ENCODE measurements at places on chromosomes 7 and 10. TPM values are rescaled to one million over a fixed set of nuclear protein-coding genes. Genes with fewer than 3 reads are reported as not detected.
A peak's percentile ranks its signal among the peaks of the same experiment; 100 is the strongest.

Gene GPRIN2
- not detected for total RNA-seq

- H3K27ac ChIP-seq, result no peak overlapping the region
- H3K4me3 ChIP-seq, result no peak overlapping the region
- H3K27me3 ChIP-seq, result peaks cover 24% of the 10 kb centered on the region
- H3K36me3 ChIP-seq, result no peaks in the 10 kb centered on the region
- no peak for DNase-seq
These were observed 9.4 kb upstream of the INPP5A start for GRCh38 chr10:132528064-132528691.

DNA sequence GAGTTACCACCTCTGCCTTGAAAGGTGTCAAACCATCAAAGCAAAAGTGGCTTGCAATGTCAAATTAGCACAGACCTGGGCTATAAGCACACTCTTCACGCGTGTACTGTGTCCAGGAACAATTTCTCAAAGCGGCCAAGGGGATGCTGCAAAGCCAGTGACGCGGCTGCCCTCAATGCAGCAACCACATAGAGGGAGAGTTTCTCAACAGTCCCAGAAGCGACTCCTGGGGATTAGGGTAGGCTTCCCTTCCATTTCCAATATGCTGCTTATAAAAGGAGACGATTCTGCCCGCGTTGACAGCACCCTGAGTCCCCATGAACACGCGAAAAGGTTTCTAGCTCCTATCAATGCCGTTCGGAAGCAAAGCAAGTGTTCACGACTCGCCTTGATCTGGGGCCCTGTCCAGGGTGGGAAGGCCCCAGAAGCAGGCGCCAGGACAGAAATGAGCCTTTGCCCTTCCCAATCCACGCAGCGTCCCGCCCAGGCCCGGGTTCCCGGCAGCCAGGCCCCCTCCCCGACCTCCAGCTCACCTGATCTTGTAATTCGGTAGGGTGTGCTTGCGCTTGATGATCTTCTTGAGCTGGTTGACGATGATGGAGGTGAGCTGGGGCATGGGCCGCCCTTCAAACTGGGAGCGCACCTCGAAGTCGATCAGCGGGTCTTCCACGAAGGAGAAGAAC, 1.3 kb downstream of the PDZD8 start:
- H3K27ac ChIP-seq, result peak overlapping the region; percentile 81
- peak; percentile 16 for DNase-seq
- H3K4me1 ChIP-seq, result peaks cover 35% of the 10 kb centered on the region
- peaks cover 19% of the 10 kb centered on the region for H3K27me3 ChIP-seq
- peaks cover 12% of the 10 kb centered on the region for H3K36me3 ChIP-seq

- no peak overlapping the region for H3K27ac ChIP-seq
- peaks cover 12% of the 10 kb centered on the region for H3K27me3 ChIP-seq
- no peak overlapping the region for H3K4me3 ChIP-seq
- DNase-seq, result no peak
- no peaks in the 10 kb centered on the region for H3K4me1 ChIP-seq
- H3K36me3 ChIP-seq, result no peaks in the 10 kb centered on the region
These were observed 102.0 kb downstream of the PKD1L1 start for GRCh38 chr7:47846138-47846836.

Gene HOXA13
- not detected for total RNA-seq

DNA sequence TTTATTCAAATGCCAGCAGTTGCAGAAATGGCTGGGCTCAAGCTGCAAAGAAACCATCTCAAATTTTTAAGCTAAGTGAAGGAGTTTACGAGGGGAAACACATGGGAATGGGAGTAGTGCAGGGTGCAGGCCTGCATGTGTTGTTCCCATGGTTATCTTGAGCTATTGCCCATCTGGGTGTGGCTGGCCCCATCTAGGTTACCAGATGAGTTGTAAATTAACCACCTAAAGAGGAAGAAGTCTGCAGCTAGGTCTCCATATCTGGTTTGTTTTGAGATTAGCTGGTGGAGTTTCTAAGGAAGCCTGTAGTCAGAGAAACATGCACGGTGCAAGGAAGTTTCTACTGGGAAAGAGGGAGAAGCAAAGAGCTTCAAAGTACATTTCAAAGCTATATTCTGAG, 23.3 kb upstream of the STEAP2 start:
- H3K4me3 ChIP-seq, result no peak overlapping the region
- no peaks in the 10 kb centered on the region for H3K4me1 ChIP-seq
- no peaks in the 10 kb centered on the region for H3K27me3 ChIP-seq
- no peak overlapping the region for H3K27ac ChIP-seq

GRCh38 chr7:54995610-54996363, 23.0 kb upstream of the EGFR start:
- peak; percentile 32 for DNase-seq
- peaks cover 4% of the 10 kb centered on the region for H3K36me3 ChIP-seq
- peaks cover 10% of the 10 kb centered on the region for H3K27me3 ChIP-seq
- H3K4me1 ChIP-seq, result peaks cover 26% of the 10 kb centered on the region
- H3K4me3 ChIP-seq, result peak overlapping the region; percentile 19
- H3K27ac ChIP-seq, result peak overlapping the region; percentile 70

DNA sequence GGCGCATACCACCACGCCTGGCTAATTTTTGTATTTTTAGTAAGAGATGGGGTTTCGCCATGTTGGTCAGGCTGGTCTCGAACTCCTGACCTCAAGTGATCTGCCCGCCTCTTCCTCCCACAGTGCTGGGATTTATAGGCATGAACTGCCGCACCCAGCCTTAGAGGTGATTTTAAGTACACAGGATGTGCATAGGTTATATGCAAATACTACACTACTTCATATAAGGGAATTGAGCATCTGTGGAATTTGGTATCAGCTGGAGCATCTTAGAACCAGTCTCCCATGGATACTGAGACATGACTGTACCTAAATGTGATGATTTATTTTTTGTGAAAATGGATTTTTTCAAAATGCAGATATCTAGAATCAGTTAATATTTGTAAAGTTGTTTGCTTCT, 21.1 kb downstream of the WAC start:
- no peaks in the 10 kb centered on the region for H3K27me3 ChIP-seq
- DNase-seq, result no peak
- H3K4me1 ChIP-seq, result peaks cover 63% of the 10 kb centered on the region
- H3K27ac ChIP-seq, result no peak overlapping the region
- no peak overlapping the region for H3K4me3 ChIP-seq

GRCh38 chr7:147096629-147097028, 980.0 kb downstream of the CNTNAP2 start:
- DNase-seq, result no peak
- H3K4me3 ChIP-seq, result no peak overlapping the region
- H3K27me3 ChIP-seq, result no peaks in the 10 kb centered on the region
- H3K27ac ChIP-seq, result no peak overlapping the region
- no peaks in the 10 kb centered on the region for H3K36me3 ChIP-seq
- H3K4me1 ChIP-seq, result no peaks in the 10 kb centered on the region

- no peak overlapping the region for H3K4me3 ChIP-seq
- no peaks in the 10 kb centered on the region for H3K27me3 ChIP-seq
- DNase-seq, result no peak
- no peaks in the 10 kb centered on the region for H3K36me3 ChIP-seq
- no peaks in the 10 kb centered on the region for H3K4me1 ChIP-seq
- no peak overlapping the region for H3K27ac ChIP-seq
These were observed 31.9 kb upstream of the INSYN2A start for GRCh38 chr10:127228195-127228787.

DNA sequence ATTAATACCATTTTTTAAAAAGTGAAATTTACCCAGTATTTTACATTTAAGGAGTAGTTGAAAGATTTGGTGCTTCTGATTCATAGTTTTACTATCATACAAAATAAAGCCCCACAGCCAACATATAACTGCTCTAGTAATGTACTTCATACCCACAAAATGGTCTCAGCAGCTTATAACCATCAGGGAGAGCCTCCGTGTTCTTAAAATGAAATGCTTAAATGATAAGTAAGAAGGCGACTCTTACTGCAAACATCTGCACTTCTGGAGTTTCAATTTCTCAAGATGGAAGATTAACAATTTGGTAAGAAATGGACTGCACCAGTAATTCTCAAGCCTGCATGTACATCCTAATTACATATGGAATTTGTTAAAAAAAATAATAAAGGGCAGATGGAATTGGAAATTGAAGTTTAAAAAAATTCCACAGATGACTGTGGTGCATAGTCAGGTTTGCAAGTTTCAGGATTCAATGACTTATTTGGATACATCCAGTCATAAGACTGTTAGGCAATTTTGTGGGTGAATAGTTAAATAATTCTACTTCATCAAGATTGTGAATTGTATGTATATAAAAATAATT, 461.0 kb downstream of the KIF20B start:
- DNase-seq, result no peak
- no peaks in the 10 kb centered on the region for H3K4me1 ChIP-seq
- H3K27me3 ChIP-seq, result no peaks in the 10 kb centered on the region
- H3K27ac ChIP-seq, result no peak overlapping the region

DNA sequence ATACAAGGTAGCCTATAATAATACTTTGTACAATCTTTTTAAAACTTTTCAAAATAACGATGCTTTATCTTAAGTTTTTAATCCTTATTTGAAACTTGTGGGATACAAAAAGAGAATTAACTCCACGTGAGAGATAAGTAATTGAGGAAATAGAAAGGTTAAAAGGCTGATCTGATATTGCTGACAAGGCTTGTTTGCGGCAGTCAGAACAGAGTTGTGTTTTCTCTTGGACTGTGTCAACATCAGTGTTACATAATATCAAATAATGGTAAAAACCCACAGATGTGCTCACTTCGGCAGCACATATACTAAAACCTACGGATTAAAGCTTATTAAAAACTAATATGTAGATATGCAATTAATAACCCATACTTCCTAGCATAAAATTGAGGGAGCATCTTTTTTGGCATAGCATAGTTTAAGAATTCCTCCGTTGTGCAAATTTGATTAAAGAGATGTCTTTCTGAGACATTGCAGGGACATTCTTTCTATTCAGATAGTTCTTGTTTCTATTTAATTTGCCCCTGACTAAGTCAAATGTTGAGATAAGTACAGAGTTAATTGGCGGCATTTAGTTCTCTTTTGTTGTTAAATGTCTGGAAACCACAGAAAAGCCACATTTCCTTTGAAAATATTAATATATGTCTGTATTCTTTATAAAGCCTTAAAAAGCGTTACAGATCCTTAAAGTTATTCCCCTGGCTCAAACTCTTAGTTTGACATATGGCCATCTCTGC, 63.3 kb downstream of the FAM185A start:
- H3K27ac ChIP-seq, result no peak overlapping the region
- peaks cover 3% of the 10 kb centered on the region for H3K36me3 ChIP-seq
- H3K4me1 ChIP-seq, result peaks cover 14% of the 10 kb centered on the region
- no peak for DNase-seq
- H3K27me3 ChIP-seq, result peaks cover under 1% of the 10 kb centered on the region
- H3K4me3 ChIP-seq, result no peak overlapping the region

Gene SUGCT
- total RNA-seq, result 0.93 TPM

DNA sequence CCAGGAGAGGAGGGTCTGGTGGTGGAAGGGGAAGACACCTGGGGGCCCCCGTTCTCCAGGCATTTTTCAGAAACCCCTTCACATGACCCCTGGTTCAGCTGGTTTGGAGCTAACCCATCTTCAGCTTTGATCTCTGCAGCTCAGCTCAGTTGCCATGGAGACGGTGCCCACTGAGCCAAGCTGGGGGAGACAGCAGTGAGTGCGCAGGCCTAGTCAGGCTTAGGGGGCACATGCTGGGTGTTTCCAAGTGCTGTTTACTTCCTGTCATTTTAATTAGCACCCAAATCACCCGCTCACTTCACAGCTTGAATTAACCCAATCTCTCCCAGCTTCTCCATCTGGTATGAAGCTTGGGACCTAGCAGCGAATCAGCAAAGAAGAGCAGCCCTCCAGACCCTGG, 9.0 kb downstream of the SPOCK2 start:
- DNase-seq, result no peak
- H3K4me1 ChIP-seq, result peaks cover 72% of the 10 kb centered on the region
- peaks cover 15% of the 10 kb centered on the region for H3K36me3 ChIP-seq
- H3K4me3 ChIP-seq, result no peak overlapping the region
- peak overlapping the region; percentile 74 for H3K27ac ChIP-seq
- H3K27me3 ChIP-seq, result no peaks in the 10 kb centered on the region

GRCh38 chr7:80189638-80190037, 55.0 kb downstream of the GNAI1 start:
- no peak overlapping the region for H3K4me3 ChIP-seq
- H3K27ac ChIP-seq, result no peak overlapping the region
- no peaks in the 10 kb centered on the region for H3K4me1 ChIP-seq
- no peak for DNase-seq
- peaks cover 1% of the 10 kb centered on the region for H3K27me3 ChIP-seq
- no peaks in the 10 kb centered on the region for H3K36me3 ChIP-seq

Gene HYAL4
- not detected for total RNA-seq

GRCh38 chr7:155869784-155870076, 57.5 kb upstream of the SHH start:
- no peak overlapping the region for H3K4me3 ChIP-seq

DNA sequence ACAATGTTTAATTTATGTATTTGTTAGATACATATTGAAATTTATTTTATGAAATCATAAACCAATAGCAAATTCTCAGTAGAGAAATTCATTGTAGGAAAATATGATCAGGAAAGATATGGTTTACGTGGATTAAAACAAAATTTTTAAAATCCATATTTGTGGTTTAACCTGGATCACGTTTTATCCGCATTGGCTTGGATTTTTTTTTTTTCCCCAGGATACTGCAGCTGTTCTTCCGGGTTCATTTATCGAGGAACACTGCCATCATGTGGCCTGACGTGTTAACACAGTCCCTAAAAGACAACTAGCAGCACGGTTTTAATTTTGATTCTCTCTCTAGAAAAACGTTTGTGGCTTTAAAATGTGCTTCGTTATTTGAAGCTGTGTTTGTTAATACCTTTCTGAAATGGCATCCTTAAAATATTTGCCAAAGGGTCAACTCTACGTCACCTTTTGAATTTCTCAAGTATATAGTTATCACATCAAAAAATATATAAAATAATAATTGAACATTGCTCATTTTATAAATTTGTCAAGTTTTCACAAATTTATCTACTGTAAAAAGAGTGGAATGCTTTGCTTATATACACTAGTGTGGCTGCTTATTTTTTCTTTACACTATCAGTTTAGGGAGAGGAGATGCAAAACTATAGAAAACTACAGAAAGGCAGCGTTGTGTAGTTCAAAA, 8.7 kb upstream of the ASB4 start:
- H3K4me3 ChIP-seq, result no peak overlapping the region
- H3K27ac ChIP-seq, result no peak overlapping the region
- H3K27me3 ChIP-seq, result peaks cover 5% of the 10 kb centered on the region
- H3K4me1 ChIP-seq, result no peaks in the 10 kb centered on the region
- DNase-seq, result peak; percentile 20

Gene PLPP4
- total RNA-seq, result not detected

Data from activated T-helper 1 cell treated with anti-CD3 and anti-CD28 coated beads, Interleukin-12 subunit alpha, Interleukin-12 subunit beta, Interleukin-2, Interleukin-4 antibody, amounts not matched to agents 30 ng/mL and 10 ng/mL and 1 ng/mL, durations not matched to agents 14 hours and 24 hours and 36 hours (primary cell).